PC-3 (cell line): ENCODE measurements at places on chromosomes 13 and 19.

DNA sequence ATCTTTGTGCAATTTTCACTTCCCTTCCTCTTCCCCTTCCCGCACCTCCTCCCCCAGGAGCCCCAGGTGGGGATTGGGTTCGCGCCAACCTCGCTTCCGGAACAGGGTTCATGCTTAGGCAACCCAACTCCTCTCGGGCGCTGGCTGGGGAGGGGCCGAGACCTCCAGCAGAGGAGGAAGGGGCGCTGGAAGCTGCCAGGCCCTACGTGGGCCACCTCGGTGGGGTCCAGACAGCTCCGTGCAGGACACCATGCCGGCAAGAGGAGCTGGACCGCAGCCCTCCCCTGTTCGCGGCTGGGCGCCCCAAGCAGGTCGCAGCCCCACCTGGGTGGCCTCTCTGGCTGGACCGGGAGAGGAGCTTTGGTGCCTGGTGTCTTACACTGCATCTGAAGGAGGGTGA lies 91.1 kb downstream of the SPACA7 start:
- no peak for DNase-seq

- DNase-seq, result no peak
Observed at GRCh38 chr13:98975822-98976261, 2.0 kb downstream of the DOCK9 start.

DNA sequence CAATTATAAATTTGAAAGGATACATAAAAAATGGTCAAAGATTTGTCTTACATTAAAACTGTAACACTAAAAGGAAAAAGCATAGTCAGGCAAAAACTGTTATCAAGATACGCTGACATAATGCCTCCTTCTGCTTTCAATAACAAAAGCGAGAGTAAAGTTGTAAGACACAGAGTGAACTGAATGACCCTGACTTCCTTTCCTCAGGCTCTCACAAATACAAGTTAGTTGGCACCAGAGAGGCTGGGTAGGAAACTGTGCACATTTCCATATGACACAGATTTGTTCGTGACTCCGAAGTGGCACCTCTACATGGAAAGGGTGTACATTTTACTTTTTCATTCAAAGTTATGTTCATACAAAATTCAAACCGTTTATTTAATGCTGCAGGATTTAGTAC lies 15.4 kb downstream of the FGF14 start:
- no peak for DNase-seq

- DNase-seq, result no peak
Observed at GRCh38 chr19:43353606-43354304, at the start of gene CD177. Gene CD177, plus strand, starts transcription at chr19:43353686. Its CDS starts 29 bp downstream, at chr19:43353715.

DNA sequence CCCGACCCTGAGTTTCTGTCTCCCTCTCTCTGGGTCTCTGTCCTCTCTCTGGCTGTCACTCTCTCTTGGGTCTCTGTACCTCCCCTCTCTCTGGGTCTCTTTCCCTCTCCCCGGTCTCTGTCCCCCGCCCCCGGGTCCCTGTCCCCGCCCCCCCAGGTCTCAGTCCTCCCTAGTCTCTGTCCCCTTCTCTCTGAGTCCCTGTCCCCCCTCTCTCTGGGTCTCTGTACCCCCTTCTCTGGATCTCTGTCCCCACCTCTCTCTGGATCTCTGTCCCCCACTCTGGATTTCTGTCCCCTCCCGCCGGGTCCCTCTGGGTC lies 2.3 kb upstream of the FTL start:
- DNase-seq, result no peak

GRCh38 chr13:103958691-103959090 lies 892.5 kb upstream of the SLC10A2 start:
- DNase-seq, result no peak

DNA sequence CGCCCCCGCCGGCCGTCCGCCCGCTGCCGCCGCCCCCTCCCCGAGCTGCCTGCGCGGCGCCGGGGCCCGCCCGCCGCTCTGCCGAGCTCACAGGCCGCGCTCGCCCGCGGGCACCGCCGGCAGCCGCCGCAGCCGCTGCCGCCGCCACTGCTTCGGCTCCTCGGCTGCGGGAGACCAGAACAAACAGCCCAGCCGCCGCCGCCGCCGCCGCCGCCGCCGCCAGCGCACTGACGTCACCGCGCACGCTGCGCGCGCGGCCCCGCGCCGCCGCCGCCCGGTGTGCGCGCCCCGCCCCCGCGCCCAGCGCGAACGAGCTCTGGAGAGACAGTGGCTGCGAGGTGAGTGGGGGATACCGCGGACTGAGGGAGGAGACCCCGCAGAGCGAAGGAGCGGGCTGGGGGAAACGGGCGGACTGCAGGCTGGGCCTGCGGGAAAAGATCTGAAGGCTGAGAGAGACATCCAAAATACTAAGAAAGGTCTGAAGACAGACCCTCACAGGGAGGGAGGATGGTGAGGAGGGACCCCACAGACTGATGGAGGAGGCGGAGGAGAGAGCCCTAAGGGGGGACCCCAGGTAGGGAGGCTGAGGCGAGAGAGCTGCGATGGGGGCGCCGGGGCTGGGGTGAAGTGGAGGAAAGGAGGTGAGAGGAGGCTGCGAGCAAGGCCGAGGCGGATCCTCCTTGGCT lies at the start of gene BRD4:
Gene BRD4 (minus strand): TSS at position 229 of the 686 bp plus-strand sequence. CDS start 59,440 bp downstream, outside the sequence.
- peak; percentile 62 for DNase-seq

DNA sequence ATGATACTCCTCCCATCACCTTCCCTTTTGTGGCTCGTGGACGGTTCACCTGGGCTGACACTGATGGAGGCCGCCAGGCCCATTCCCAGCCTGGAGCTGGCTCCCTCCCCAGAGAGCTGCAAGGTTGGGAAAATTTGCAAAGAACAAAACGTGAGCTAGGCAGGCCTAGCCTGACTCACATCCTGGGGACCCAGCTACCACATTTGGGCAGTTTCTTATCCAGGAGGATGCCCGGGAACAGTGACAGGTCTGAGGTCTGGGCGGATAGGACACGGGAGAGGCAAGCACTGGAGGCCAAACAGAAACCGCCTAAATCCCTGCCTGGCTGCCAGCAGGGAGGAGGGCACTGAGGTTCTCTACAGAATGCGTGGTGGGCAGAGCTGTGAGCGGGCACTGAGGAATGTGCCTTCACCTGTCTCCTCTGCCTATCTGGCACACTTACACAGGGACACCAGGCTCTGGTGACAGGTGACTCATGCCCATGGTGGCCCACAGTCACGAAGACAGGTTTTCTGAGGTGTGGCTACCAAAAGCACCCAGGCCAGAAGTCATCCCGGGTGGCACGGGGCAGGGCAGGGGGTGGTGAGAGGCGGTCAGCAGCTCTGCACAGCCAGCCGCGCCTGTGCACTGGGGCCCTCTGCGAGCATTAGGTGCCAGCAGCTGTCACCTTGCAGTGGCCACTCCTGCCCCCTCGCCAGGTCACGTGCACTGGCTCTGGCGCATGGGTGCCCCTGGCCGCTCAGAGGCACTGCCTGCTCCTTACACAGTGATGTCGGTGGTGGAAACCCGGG lies 23.2 kb downstream of the SH3GL1 start:
- DNase-seq, result peak; percentile 84

DNA sequence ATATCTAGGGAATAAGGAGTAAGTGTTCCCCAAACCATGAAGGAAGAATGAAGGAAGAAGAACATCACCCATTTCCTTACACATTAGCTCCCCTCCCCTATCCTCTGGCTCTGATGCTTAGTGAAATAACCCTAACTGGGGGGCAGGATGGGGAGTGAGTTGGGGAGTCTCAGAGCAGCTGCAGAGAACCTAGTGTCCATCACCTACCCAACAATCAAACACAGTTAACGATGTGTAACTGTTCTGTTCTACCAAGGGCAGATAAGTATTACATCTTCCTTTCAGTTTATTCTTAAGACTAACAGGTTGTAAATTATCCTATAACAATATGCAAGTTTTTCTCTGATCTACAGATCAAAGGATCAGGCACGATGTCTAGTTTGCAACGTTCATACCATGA lies 12.8 kb downstream of the ELF1 start:
- no peak for DNase-seq

- DNase-seq, result peak; percentile 92
Observed at GRCh38 chr19:55088543-55089341, 13.1 kb downstream of the EPS8L1 start.

GRCh38 chr13:95388420-95389079 lies 87.3 kb upstream of the ABCC4 start:
- no peak for DNase-seq

GRCh38 chr13:109744512-109745051 lies 41.8 kb downstream of the IRS2 start:
- DNase-seq, result peak; percentile 71

GRCh38 chr13:20461481-20461859 lies 64.2 kb downstream of the CRYL1 start:
- peak; percentile 45 for DNase-seq

DNA sequence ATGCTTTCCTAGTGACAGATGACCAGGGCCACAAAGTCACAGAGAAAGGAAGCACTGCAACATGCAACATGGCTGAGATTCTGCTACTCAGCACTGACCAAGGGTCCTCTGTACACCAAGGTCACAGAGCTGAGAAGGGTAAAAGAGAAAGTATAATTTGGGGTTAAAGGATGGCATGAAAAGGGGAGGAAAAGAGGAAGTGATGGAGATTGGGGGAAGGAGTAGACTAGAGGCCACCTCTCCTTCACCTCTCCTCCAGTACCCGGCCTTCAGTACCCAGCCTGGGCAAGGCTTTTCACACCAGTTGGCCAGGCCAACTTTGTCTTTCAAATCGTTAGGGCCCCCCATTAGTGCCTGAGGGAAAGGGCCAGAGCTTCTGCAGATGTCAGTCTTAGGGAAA lies 6.3 kb upstream of the RPS19 start:
- DNase-seq, result no peak

- DNase-seq, result no peak
Observed at GRCh38 chr19:45676851-45677263, 8.8 kb downstream of the GIPR start.

DNA sequence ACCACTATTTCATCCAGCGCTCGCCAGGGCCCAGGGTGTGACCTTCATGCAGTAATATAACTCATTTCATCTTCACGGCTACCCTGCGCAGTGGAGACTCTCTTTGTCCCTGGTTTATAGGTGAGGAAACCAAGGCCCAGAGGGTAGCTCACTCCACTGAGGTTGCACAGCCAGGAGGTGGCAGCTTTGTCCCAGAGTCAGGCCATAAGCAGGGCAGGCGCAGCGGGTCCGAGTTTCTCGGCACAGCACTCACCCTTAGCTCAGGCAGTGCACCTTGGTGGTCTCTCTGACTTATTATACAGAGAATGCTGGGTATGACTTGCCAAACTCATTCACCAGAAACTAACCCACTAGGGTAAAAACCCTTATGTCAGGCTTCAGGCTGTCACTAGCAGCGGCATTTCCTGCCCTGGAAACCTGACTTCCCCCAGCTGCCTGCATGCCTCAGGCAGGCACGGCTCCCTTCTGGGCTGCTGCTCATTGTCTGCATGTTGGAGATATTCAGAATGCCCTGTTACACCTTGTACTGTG lies 24.5 kb downstream of the PPP5C start:
- DNase-seq, result no peak

GRCh38 chr19:1508507-1508856 lies 4.3 kb downstream of the ADAMTSL5 start:
- DNase-seq, result no peak

- no peak for DNase-seq
Observed at GRCh38 chr13:52010890-52011631, at the start of gene ATP7B. Gene ATP7B, minus strand, starts transcription at chr13:52011450. Its CDS starts 113 bp downstream, at chr13:52011337.

DNA sequence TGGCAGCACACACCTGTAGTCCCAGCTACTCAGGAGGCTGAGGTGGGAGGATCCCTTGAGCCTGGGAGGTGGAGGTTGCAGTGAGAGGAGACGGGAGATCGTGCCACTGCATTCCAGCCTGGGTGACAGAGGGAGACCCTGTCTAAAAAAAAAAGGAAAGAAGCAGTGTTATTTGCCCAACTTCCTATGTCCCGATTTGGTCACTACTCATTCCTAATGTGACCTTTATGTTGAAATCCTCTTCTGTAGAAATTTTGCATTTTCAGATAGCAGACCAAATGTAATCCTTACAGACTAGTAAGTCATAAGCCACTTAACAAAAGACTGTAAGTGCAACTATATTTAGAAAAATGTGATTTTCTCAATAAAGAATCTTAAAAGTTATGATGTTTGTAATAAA lies 18.2 kb upstream of the STK24 start:
- no peak for DNase-seq

- no peak for DNase-seq
Observed at GRCh38 chr13:112131713-112132113, 64.8 kb downstream of the SOX1 start.

- DNase-seq, result peak; percentile 90
Observed at GRCh38 chr19:15432629-15433518, 14.1 kb upstream of the AKAP8L start.

DNA sequence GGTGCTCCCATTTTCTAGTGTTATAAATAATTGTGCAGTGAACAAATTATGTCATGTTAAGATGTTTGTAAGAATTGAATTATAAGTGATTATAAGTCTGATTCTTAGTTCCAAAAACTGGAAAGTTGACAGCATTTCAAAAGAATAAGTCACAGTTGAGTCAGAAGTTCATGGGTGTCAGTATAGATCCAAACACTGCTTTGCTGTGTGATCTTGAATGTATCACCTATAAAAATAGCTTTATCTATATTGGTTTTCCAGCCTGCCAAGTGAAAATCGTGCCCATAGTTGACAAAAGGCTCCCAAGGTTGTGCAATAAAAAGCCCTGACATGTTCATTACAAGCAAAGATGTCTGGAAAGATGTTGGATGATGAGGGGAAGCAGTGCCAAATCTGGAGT lies 336.0 kb downstream of the MTUS2 start:
- no peak for DNase-seq

DNA sequence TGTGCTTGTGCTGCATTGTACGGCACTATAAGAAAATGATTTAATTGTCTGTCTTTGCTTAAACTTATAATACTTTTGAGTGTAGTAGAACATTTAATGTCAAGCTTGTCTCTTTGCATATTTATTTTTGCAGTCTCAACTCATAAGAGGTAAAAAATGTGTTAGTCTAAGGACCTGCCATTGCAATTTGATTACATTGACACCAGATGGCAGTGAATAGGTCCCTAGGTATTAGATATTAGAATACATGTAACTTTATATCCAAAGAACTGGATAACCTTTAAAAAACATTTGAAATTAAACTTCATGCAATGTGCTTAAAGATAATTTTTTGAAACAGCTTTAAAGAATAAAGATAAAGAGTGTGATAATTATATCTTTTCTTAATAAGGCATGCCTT lies 1421.3 kb downstream of the OLFM4 start:
- DNase-seq, result peak; percentile 23

DNA sequence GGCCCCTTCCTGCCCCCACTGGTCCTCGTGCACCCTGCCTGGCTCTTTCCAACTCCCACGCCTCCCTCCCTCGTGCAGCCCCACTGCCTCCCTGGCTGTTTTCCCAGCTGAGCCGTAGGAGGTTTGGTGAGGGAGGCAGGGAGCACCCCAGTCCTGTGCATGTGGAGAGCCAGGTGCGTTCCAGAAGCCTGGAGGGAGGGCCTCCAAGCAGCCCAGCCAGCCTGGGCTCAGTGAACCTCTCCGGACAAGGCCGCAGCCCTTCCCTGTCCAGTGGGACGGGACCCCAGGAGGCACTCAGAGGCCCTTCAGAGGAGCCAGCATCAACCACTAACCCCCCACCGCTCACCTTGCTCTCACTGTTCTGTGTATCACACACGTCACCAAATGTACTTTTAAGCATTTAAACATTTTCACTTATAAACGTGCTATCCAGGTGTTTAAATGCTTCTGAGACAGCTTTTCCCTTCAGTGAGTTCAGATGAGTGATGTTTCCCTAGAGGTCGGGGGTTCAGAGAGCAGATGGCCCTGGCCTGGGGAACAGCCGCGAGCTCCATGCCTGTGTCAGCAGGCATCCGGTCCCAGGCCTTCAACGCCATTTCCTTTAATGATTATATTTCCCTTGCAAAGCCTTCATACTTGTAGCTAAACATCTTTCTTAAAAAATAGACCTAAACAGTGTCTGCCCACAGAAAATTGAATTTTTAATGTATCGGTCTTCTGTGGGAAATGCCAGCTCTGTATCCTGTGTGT lies 122.6 kb downstream of the ATP11A start:
- DNase-seq, result no peak

GRCh38 chr19:45477713-45478453 lies 10.1 kb downstream of the FOSB start:
- peak; percentile 83 for DNase-seq
